Stimulated activated CD8-positive, alpha-beta memory T cell treated with anti-CD3 and anti-CD28 coated beads, Interleukin-7, amount 100 ng/mL, for 1 hour (primary cell): ENCODE measurements at places on chromosomes 1 and 21.

- DNase-seq: no peak
These were observed 20.8 kb upstream of the JAK1 start for GRCh38 chr1:64986903-64987871.

DNA sequence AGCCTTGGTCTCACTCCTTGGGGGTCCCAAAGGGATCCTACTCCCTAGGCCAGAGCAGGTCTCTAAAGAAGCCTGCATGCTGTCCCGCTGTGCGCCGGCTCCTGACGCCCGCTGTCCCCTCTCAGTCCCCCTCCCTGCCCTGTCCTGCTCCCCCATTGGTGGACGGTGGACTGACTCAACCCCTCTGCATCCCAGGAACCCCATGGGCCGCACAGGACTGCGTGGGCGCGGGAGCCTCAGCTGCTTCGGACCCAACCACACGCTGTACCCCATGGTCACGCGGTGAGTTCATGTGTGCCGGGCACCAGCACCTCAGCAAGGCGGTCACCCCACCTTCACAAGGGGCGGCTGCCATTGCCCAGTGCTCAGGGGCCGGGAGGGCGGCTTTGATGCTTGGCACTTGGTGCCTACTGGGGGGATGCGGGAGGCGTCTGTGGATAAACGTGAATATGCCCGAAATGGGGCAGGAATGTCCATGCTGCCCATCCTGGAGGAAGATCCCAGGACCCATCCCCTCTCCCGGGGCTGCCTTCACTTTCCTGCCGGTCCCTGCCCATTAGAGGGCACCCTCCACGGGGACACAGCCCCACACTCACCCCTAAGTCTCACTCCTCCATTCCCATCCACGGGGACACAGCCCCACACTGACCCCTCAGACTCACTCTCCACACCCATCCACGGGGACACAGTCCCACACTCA is 20.2 kb upstream of the LRRC3 start:
- no peak for DNase-seq

GRCh38 chr1:201145816-201146215 is 8.5 kb downstream of the TMEM9 start:
- no peak for DNase-seq

DNA sequence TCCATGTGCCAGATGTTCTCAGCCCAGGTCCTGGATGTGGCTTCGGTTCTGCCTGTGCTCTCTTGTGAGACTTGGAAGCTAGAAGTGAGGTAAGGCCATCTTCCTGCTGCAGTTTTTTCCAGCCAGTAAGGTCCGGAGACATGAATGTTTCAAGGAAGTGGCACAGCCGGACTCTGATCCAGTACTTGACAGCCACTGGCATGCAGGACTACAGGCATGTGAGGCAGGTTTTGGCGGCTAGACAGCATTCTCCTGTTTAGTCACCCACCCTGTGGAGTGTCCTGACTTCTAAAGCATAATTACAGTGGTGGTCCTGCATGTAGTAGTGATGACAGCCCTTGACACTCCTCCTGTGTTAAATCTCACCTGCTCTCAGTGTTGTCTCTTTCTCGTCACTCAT is 72.3 kb downstream of the TNFSF4 start:
- DNase-seq: no peak

DNA sequence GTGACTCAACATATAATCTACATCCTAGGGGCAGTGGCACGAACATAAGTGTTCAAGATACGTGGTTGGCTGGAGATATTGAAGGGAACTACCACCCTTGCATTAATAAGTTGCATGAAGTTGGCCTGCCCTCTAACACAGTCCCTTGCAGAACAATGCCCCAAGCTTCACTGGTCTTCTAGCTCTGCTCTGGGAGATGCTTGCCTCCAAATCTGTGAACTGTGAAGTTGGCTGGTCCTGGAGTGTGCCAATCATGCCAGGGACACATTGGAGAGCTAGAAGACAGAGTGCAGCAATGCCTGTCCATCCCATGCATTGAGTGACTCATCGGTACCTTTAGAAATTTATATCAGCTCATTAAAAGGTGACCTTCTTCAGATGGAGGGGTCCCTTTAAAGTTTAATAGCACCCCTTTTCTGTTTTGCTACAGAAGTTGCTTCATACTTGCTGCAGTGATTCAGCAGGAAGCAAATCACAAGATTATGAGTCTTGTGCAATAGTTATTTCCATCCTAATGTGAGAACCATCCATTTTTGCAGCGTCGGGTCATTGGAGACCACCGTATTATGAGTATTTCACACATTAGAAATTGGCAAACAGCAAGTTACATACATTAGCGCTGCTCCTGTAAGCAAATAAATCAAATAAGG is 55.2 kb upstream of the KAZN start:
- DNase-seq: no peak

- no peak for DNase-seq
These were observed 133.8 kb upstream of the C1orf105 start for GRCh38 chr1:172286629-172287076.

- DNase-seq: no peak
These were observed 165.3 kb downstream of the PGBD5 start for GRCh38 chr1:230260831-230261230.

DNA sequence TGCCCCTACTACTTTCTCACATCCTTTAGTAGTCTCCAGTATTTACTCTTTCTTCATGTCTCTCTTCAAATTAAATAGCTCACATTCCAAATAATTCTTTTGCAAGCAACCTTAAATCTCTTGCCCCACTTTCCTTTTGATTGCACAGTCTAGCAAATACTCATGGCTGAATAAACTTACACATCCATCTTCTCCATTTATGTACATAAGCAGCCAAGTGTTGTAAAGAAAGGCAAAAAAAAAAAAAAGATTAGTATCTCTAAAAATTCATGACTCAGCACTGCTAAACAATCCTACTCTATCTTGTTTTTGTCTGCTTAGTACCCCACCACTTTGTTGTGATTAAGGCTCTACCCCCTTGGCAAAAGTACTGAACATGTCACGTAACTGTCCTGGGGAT is 42.6 kb downstream of the F13B start:
- no peak for DNase-seq

GRCh38 chr1:10866321-10867093 is 70.1 kb upstream of the CASZ1 start:
- no peak for DNase-seq

- DNase-seq: no peak
These were observed 1.5 kb downstream of the LSS start for GRCh38 chr21:46226920-46227599.

- no peak for DNase-seq
These were observed 363.5 kb upstream of the PTBP2 start for GRCh38 chr1:96358057-96358456.

DNA sequence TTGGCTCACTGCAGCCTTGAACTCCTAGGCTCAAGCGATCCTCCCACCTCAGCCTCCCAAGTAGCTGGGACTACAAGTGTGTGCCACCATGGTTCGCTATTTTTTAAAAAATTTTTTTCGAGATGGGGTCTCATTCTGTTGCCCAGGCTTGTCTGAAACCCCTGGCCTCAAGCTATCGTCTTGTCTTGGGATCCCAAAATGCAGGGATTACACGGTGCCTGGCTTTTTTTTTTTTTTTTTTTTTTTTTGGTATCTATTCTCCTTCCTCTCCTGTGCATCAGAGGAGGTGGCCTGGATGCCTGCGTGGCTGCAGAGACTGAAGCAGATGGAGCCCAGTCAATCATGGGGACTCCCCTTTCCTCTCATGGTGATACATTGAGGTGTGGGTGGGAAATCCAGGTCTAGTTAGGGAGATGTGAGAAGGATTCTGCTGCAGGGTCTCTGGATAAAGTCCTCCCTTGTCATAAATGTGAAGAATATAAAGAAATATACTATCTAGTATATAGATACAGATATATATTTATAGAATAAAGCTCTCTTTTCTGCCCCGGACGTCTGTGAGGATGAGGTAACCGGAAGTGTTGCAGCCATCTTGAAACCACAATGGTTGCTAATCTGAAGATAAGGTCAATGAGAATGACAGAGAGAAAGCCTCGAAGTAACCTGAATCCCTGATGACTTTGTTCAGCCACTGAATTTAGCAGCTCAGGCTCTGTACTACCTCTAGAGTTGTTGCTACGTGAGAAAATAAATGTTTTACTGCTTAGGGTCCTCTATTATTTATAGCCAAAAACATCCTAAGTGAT is 19.5 kb upstream of the RGSL1 start:
- no peak for DNase-seq

- no peak for DNase-seq
These were observed 25.7 kb downstream of the LHX4 start for GRCh38 chr1:180255536-180256340.

- no peak for DNase-seq
These were observed 634.0 kb upstream of the CHRM3 start for GRCh38 chr1:238752327-238752726.

DNA sequence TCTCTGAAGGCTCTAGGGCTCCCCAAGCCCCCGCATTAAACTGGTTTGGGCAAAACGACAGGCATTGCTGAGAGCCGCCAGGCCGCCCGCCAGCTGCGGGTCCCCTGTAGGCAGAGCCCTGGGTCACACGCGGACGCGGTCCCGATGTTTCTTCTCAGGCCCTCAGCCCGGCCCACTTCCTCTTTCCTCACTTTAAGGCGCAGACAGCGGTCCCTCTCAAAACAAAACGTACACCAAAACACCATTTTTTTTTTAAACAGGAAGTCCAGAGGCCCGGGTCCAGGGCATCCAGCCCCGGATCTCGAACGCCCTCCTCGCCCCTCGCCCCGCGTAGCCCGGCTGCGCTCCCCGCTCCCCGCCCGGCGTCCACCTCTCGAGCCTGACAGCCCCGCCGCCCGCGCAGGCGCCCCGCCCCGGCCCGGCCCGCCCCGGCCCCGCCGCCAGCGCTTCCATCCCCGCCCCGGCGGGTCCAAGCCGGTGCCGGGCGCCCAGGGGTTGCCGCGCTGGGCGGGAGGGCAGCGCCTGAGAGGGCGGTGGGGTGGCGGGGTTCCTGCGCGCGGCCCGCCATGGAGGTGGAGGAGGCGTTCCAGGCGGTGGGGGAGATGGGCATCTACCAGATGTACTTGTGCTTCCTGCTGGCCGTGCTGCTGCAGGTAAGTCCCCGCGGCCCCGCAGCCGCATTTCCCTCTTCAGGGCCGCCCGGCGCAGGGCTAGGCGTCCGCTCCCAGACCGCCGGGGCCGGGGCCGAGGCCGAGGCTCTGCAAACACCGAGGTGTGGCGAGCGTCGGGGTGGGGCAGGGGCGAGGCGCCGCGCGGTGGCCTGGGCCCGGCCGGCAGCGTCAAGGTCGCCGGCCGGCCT is at the start of gene SLC22A15:
Gene SLC22A15, plus strand, starts transcription at position 452 of the 859 bp plus-strand sequence. Its CDS starts 115 bp downstream, at position 567.
- no peak for DNase-seq

DNA sequence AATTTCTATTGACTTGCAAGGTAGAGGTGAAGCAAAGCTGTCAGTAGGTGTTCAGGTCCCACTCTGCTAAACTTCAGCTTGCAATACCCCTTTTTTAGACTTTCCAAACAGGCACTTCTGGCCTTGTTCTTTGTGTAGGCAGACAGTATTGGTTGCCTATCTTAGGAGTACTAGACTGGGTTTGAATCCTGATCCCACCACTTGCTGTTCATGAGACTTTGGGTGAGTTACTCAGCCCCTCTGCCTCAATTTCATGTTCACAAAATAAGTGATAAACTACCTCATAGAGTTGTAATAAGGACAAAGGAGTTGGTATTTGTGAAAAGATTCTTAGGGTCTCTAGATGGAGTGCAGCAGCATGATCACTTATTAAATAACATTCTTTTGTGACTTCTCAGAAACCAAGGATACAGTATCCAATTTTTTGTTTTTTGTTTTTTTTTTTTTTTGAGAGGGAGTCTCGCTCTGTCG is 5.2 kb downstream of the RCC1 start:
- DNase-seq: no peak

GRCh38 chr1:4658643-4659628 is 4.5 kb downstream of the AJAP1 start:
- DNase-seq: no peak

DNA sequence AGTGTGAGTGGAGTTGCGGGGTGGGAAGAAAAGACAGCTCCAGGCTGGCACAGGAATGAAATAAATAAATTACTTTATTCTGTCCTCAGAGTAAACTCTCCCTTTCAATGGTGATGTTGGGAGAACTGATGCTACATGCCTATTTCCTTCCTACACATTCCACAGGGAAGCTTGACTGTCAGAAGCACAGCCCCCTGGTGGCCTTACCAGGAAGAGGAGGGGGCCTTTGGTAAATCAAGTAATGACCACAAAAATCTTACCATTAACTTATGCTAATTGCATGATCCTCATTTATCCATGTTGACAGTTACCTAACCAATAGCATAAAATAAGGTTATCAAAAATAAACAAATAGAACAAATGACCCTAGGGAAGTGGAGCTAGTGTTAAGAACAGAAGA is 605.0 kb upstream of the PKN2 start:
- no peak for DNase-seq

- DNase-seq: no peak
These were observed 1293.9 kb downstream of the PLA2G4A start for GRCh38 chr1:188122646-188123045.

DNA sequence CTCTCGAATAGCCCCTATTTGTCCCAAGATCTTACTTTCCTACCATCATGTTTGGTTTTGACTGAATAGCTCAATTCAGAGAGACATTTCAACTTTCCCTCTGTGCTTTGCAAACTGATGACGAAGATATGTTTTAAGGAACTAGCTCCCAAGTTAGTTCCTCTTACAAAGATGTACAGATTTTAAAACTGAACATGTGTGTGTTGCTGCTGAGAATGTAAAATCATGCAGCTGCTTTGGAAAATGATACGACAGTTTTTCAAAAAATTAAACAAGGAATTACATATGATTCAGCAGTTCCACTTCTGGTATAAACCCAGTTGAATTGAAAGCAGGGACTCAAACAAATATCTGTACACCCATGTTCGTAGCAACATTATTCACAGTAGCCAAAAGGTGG is 33.6 kb downstream of the KIF26B start:
- no peak for DNase-seq

- DNase-seq: no peak
These were observed 6.5 kb downstream of the RHEX start for GRCh38 chr1:206059355-206059915.

GRCh38 chr1:160768295-160768657 is 27.7 kb upstream of the LY9 start:
- DNase-seq: peak; percentile 62

GRCh38 chr1:9402256-9402616 is 109.5 kb downstream of the SPSB1 start:
- no peak for DNase-seq

DNA sequence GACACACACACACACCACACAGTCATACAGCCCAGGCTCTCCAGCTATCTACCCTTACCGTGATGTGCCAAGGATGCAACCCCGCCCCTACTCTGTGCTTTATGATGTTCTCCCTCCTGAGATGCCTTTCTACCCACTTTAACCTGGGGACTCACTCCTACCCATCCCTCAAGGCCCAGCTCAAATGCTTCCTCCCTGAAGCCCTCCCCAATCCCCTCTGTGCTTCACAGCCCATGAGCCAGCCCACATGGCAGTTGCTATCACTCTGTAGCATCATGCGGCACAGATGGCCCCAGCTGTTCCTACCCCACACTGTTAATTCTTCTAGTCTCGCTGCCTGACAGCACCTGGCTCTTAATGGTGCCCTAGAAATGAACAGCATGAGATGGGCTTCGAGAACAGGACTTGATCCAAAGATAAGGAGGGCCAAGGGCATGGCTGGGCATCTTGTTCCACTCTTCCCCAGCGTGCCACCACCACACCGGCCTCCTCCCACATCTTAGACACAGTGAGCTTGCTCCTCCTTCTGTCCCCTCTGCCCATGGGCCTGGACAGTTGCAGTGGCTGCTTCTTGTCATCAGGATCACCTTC is 109.8 kb downstream of the GLIS1 start:
- no peak for DNase-seq
